ENCODE measurements at places on chromosomes 12 and 14. TPM values are rescaled to one million over a fixed set of nuclear protein-coding genes. Genes with fewer than 3 reads are reported as not detected.

DNA sequence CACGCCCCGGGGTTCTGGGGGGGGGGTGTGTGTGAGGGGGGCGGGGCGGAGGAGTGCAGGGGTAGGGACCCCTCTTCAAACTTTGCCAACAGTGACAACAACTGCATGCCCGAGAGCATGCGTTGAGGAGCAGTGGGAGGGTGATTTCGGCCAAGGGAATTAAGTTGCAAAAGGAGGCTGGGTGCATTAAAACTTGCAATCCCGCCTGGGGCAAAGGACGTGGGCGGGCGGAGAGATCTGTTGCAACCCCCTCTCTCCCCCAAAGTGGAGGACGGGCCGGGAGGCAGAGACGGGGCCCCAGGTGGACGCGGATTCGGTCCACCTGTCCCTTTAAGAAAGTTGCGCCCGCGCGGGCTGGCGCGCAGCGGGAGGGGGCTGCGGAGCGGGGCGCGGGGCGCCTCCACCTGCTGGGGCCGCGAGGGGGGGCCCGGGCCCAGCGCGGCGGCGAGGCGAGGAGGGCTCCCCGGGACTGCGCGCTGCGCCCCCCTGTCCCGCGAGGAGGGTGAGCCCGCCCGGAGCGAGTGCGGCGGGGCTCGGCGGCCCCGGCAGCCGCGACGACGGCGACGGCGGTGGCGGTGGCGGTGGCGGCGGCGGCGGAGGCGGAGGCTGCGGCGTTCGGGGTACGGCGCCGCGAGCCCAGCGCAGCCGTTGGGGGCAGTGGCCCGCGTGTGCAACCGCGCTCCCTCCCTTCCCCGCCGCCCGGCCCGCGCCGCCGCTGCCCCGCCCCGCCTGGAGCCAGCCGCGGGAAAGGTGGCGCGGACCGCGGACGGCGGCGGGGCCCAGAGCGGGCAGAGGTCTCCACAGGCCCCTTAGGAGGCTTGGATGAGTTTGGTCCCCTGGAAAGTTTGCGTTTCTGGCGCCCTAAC lies 530 bp upstream of the FOXN4 start:
- peak; percentile 85 for DNase-seq

DNA sequence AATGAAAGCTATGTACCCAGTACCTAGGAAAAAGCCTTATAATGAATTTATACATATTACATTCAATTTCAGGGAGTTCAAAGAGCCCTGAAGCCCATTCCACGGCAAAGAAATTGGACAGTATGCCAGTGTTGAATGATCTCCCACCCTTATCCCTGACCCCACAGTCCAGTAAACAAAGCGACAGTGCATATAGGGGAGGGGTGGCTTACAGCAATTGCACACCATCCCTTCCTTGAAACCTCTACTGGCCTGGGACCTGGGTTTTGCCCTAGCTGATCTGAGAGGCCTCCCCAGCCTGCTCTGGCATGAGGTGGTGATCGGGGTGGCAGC lies 17.3 kb upstream of the RND1 start:
- DNase-seq, result no peak

DNA sequence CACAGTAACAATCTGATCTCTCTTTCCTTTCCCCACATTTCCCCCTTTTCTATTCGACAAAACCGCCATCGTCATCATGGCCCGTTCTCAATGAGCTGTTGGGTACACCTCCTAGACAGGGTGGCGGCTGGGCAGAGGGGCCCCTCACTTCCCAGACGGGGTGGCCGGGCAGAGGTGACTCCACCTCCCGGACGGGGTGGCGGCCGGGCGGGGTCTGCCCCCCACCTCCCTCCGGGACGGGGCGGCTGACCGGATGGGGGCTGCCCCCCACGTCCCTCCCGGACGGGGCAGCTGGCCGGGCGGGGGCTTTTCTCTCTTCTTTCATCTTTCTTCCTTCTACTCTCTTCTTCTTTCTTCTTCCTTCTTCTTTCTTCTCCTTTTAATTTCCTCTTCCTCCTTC lies 1.3 kb upstream of the NUBPL start:
- DNase-seq, result no peak

GRCh38 chr14:90109858-90110257 lies 48.1 kb downstream of the KCNK13 start:
- peak; percentile 63 for DNase-seq

DNA sequence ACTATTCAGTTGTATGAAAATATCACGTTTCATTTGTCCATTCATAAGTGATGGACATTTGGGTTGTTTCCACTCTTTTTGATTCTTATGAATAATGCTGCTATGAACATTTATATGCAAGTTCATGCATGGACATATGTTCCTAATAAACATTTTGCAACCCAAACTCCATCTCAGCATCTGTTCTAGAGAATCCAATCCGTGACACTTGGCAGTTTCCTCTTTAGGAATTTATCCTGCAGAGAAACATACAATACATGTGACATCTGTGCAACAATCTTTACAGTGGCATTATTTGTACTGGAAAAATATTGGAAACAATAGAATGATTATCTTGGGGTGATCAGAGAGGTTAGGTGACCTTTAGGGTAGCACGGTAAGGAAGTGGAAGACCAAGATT lies 290.8 kb upstream of the SRRM4 start:
- no peak for DNase-seq

DNA sequence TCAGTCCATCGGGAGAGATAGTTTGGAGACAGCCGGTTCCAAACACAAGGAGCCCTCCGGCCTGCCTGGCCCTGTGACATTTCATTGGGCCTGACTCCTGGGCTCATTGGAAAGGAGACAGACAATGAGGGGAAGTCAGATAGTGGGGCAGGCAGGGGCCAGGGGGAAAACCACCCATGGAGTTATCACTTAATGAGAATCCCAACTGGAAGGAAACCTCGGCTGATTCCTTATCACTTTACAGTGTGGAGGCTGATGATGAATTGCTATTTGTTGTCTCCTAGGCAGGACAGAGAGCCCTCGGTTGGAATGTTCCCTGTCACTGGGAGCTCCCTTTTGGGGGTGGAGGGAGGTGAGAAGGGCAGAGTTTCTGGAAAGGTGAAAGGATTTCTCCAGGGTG lies 44.4 kb downstream of the TBX5 start:
- no peak for DNase-seq

Gene PSMC6
- total RNA-seq, result 113 TPM

DNA sequence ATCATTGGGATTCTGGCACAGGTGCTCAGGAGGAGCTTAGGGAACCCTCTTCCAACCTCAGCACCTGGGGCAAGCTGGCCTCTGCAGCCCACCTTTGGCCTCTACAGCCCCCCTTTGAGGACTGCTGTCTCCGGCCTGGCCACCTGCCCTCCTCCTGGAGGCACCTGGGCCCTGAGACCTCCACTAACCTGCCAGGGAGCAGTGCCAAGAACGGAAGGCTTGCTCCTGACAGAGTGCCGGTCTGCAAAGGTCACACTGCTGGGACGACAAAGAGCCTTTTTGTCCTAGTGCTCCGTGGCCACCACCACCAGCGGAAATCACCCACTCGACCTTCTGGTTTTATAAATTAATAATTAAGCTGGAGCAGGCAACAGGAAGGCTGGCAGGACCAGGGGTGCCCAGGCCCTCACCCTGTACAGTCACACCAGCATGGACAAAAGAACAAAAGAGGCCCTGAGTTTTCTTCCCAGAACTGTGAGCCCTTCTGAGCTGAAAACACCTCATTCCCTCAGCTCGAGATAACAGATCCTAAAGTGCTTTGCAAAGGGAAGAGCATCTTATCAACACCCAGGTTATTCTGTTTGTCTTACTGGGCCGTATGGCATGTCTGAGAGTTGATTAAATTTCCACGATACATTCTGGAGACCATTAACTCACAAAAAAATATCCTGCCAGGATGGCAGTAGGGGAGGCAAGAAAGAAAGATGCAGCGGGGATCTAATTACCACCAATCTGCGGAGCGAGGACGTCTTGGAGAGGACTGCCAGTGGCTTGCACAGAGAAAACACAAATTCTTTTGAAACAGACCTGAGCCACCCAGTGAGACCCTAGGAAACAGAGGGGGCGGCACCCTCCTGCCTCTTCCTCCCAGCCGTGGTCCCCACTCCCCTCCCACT lies 8.2 kb downstream of the TESC start:
- no peak for DNase-seq

- no peak for DNase-seq
These were observed 158.4 kb downstream of the GALC start for GRCh38 chr14:87834594-87834993.

DNA sequence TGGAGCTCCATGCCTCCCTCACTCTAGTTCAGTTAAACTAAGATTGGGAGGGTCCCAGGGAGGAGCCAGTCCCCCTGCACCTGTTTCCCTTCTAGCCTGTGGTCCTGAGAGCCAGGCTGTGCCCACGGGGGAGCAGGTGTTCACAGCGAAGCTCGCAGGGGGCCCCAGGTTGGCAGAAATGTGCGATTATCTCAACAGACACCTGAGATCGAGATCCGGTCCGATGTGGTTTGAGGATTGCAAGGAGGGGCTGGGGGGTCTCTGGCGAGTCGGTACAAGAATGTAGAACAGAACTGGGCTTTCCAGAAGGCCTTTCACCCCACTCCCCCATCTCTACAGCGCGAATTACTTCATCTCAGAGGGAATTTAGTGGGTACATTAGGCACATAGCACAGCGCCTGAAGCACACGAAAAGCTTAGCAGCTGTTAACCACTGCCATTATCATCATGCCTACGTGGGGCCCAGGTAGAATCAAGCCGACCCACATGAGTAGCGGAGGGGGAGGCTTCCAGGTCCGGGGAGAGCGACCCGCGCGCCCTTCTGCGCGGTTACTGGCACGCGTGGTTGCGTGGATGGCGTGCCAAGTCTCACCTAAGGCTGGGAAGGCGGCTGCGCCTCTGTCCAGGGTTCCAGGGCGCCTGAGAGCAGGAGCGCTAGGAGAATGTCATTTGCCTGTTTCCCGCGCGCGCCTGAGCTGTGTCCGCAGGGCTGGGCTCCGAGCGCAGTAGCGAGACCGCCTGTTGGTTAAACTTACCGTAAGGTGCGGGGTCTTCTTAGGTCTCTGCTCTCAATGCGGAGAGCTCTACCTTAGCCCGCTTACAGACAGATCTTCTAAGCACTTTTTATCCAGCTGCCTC lies 1539.5 kb upstream of the TMEM132C start:
- DNase-seq, result peak; percentile 65

Gene SRGAP1
- 0.92 TPM for total RNA-seq

Gene SLC17A8
- total RNA-seq, result not detected

All from H7 (cell line).